ENCODE measurements at places on chromosomes 16 and 17.
A peak's percentile ranks its signal among the peaks of the same experiment; 100 is the strongest.

DNA sequence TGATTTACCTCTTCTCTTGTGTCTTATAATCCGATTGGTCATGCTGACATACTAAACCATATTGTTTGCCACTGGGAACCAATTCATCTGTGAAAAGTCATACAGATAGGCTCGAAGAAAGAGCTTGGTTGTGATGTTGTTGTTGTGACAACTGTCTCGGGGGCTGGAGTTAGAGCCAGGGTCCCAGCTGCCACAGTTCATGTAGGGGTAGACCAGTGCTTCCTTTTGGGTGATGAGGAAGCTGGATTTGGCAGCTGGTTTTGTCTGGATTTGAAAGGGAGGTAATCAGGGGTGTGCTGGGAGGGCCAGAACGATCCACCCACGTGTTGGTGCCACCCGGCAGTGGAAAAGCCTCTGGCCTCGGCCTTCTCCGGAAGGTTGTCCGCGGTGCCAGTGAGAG, 438.1 kb downstream of the WWOX start:
- no peak for DNase-seq

- DNase-seq: no peak
These were observed 36.9 kb upstream of the CPHXL start for GRCh38 chr16:75763204-75763603.

- DNase-seq: no peak
These were observed 23.6 kb downstream of the SPPL2C start for GRCh38 chr17:45868276-45868675.

GRCh38 chr16:30491744-30492308, 19.3 kb downstream of the ITGAL start:
- no peak for DNase-seq

GRCh38 chr17:17963694-17964436, 8.3 kb downstream of the TOM1L2 start:
- DNase-seq: no peak

DNA sequence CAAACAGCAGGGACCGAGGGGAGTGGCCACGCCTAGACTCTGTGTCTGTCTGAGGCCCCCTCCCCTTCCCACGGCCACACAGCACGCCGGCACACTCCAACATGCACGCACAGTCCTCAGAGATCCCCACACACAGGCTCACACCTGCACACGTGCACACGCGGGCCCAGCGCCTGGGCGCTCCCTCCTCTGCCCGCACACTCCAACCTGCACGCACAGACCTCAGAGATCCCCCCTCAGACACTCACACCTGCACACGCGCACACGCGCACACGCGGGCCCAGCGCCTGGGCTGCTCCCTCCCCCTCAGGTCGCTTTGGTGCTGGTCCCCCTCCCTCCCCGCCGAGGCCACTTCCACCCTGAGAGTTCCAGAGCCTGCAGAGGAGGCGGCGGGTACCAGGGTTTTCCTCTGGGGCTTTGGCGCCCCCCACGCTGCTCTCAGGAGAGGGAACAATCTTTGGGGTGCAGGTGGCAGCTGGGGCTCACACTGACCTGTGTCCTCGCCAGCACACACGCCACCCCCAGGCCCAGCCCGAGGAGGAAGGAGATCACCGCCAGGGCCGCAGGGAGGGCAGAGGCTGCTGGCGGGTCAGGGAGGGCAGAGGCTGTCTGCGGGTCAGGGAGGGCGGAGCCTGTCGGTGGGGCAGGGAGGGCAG, 1.6 kb downstream of the CD7 start:
- DNase-seq: no peak

GRCh38 chr17:40558890-40559563, 6.2 kb downstream of the CCR7 start:
- no peak for DNase-seq

DNA sequence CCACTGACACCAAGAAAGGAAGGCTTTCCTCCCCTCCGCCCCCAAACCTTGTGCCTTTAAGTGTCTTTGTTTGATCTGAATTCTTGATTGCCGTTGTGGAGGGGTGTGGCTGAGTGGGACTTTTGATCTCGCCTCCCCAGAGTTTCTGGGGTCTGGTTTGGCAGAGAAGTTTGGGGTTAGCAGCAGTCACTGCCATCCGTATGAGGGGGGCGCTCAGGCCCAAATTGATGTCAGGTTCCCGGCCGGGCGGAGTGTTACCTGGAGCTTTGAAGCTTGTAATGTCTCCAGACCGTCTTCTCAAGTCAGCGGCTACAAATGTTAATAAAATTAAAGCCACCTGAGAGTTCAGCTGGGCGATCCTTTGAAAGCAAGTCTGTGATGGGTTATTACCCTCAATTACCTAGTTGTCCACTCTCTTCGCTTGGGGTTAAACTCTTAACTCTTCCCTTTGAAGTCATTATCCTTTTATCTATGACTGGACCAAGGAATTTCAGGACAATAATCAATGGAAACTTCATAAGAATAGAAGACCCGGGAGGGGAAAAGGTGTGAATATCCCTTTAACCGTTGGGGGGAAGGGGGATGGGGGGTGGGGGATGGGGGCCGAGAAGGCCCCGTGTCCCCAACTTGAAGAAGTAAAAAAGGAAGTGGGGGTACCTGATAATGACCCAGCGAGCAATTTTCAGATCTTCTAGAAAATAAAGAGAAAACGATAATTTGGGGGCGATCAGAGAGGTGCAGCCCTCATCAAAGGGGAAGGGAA, 31.8 kb upstream of the AXIN2 start:
- no peak for DNase-seq

GRCh38 chr16:82567175-82567574, 59.6 kb upstream of the CDH13 start:
- DNase-seq: no peak

DNA sequence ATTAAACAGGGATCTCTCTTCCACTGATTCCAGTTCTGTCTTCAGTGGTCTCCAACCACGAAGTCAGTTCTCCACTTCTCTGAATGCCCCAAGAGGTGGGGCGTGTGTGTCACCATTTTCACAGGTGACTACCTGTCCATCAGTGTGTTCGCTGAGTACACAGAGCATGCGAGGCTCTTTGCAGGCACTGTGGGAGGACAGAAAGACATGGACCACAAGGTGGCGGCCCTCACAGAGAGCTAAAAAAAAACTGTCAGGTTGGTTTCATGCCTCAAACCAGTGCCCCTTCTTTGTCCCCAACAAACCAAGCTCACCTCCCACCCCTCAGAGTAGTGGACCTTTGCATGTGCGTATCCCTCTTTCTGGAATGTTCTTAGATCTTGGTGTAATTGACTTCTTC, 13.8 kb downstream of the EMP2 start:
- no peak for DNase-seq

DNA sequence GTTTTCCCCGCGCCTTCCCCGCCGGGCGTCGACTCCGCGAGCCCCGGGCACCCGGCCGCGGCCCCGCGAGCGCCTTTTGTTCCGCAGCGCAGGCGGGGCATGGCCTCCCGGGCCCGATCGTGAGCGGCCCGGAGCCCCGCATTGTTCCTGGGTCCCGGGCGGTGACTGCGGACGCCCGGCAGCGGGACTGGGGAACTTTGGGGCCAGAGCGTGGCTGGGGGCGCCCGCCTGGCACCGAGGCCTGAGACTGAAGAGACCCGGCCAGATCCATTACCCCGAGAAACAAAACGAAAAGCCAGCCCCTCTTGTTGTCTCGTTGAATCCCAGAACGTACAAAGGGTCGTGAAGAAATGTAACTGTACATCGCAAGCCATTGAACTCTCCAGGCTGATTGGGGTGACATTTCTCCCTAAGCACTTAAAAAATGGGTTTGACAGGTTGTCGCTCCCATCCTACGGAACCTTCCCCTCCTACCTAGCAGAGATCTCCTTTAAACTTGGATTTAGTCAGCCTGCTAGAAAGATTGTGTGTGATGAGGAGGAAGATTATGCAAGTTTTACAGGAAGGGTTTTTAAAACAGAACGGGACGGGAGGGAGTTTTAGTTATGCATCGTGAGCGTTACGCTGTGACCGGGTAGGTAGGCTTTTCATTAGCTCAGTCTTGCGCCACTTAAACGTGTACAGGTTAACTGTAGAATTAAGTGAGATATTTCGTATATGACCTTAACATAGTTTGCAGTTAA, 825 bp downstream of the METTL9 start:
- DNase-seq: peak; percentile 67

- DNase-seq: peak; percentile 27
These were observed 8.9 kb downstream of the BAIAP2 start for GRCh38 chr17:81043725-81044427.

- DNase-seq: no peak
These were observed 127.1 kb downstream of the ENGASE start for GRCh38 chr17:79201536-79202227.

DNA sequence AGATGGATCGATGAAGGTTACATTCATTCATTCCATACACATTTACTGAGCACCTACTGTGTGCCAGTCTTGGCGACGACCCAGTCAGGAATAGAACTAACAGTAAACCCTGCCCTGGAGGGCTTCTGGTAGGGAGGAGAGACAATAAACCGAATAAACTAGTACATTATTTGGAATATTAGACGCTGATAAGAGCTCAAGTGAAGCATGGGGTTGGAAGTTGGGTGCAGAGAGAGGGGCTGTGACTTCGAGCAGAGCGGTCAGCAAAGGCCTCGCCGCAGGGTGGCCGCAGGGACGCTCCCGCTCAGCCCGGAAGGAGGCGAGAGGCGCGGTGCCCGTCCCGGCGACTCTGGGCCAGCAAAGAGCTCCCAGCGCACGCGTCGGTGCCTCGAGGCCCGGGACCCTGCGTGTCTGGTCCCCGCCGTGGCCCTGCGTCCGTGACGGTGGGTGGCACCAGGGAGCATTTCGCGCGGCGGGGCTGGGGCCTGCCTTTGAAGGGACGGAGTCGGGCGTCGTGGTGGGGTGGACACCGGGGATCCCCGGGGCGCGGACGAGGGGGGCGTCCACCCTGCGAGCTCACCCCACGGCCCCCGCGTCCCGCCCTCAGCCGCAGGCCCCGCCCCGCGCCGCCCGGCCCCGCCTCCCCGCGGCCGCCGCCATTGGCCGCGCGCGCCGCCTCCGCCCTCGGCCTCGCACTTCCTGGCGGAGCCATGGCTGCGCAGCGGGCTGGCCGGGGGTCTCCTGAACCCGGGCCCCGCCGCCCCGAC, at the start of gene KLHL36:
KLHL36 (plus strand) TSS at position 684 of the 767 bp plus-strand sequence. CDS start 2,357 bp downstream, outside the sequence.
- peak; percentile 79 for DNase-seq

DNA sequence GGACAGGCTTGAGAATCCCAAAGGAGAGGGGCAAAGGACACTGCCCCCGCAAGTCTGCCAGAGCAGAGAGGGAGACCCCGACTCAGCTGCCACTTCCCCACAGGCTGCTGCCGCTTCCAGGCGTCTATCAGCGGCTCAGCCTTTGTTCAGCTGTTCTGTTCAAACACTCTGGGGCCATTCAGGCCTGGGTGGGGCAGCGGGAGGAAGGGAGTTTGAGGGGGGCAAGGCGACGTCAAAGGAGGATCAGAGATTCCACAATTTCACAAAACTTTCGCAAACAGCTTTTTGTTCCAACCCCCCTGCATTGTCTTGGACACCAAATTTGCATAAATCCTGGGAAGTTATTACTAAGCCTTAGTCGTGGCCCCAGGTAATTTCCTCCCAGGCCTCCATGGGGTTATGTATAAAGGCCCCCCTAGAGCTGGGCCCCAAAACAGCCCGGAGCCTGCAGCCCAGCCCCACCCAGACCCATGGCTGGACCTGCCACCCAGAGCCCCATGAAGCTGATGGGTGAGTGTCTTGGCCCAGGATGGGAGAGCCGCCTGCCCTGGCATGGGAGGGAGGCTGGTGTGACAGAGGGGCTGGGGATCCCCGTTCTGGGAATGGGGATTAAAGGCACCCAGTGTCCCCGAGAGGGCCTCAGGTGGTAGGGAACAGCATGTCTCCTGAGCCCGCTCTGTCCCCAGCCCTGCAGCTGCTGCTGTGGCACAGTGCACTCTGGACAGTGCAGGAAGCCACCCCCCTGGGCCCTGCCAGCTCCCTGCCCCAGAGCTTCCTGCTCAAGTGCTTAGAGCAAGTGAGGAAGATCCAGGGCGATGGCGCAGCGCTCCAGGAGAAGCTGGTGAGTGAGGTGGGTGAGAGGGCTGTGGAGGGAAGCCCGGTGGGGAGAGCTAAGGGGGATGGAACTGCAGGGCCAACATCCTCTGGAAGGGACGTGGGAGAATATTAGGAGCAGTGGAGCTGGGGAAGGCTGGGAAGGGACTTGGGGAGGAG, at the start of gene CSF3:
CSF3 (plus strand) TSS at position 436 of the 993 bp plus-strand sequence; CDS start at position 471, 35 bp downstream.
- no peak for DNase-seq

DNA sequence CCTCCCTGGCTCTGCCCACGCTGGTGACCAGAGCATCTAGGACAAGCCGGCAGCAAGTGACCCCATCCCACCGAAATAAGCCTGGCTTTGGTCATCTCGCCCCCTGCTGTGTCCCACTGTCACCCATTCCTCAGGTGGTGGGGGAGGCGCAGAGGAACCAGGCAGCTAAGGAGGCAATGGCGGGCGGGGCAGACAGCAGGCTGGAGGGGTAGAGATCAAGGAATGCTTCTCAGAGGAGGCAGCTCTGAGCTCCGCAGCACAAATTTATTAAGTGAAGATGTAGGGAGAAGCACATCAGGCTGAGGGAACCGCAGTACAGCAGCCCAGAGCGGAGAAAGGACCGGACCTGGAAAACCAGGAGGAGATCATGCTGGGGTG, 7.5 kb upstream of the KREMEN2 start:
- DNase-seq: no peak

- no peak for DNase-seq
These were observed 2.3 kb downstream of the CLUH start for GRCh38 chr17:2709183-2709661.

- DNase-seq: no peak
These were observed 52.0 kb upstream of the ACSM2B start for GRCh38 chr16:20628213-20628612.

GRCh38 chr17:14340857-14341754, 40.2 kb downstream of the HS3ST3B1 start:
- peak; percentile 16 for DNase-seq

DNA sequence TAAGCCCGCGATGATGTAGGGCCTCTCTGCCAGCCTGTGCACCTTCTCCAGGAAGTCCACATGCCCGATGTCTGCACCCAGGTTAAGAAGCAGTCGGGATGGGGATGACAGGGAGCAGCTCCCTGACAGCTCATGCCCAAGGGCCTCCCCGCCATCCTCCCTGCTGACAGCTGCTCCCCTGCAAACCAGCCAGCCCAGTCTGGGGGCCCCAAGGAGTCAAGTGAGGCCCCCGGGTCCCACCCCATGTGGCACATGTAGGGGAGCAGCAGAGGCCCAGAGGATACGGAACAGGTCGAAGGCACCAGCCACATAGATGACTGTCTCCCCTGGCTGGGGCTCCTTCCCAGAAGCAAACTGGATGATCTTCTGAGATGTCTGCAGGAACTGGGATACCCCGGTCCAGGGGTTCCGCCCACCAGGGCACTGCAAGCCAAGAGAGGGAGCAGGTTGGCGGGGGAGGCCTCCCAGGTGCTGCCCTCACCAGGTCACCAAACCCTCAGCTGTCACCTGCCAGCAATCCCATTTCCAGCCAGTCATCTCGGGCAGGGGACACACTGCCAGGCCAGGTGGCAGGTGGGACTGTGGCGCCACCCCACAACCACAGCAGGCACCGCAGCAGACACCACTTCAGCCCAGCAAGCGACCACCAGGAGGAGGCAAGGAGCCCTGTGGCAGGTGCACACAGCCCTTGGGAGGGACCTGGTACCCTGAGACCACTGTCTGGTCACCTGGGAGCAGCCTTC, 4.6 kb downstream of the PCYT2 start:
- DNase-seq: no peak

GRCh38 chr17:59186850-59187249, 23.0 kb upstream of the SMG8 start:
- no peak for DNase-seq

GRCh38 chr17:56317351-56318208, 164.3 kb downstream of the ANKFN1 start:
- no peak for DNase-seq

- peak; percentile 77 for DNase-seq
These were observed 15.4 kb downstream of the TBX4 start for GRCh38 chr17:61467416-61468262.

All from retina (tissue), 1 donor.